ENCODE measurements at places on chromosomes 13 and 19.
A peak's percentile ranks its signal among the peaks of the same experiment; 100 is the strongest.

DNA sequence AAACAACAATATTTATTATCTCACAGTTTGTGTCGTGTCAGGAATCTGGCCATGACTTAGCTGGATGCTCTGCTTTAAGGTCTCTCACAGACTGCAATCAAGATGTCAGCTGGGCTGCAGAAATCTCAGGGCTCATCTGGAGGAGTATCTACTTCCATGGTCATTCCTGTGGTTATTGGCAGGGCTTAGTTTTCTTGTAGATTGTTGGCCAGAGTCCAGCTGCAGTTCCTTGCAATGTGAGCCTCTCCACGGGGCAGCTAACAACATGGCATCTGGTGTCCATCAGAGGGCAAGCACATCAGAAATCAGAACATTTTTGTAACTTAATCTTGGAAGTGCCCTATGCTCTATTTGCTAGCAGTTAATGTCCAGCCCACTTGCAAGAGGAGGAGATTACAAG, 45.7 kb upstream of the TDRD3 start:
- DNase-seq, result peak; percentile 80

DNA sequence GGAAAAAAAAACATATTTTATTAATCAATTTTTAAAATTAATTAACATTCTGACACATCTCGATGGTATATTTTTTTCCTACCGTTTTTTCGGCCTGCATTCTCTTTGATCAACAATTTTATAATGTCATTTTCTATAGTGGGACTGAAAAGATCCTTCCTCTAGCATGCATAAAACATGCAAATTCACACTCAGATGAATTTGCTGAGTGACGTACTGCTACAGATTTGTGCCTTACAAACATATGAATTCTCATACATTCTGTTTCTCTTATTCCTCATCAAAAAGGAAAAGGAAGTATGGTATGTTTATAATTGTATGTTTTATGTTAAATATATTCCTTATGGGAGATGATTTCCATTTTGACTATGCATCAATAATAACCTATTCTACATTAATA, 458.2 kb downstream of the TSHZ3 start:
- no peak for DNase-seq

DNA sequence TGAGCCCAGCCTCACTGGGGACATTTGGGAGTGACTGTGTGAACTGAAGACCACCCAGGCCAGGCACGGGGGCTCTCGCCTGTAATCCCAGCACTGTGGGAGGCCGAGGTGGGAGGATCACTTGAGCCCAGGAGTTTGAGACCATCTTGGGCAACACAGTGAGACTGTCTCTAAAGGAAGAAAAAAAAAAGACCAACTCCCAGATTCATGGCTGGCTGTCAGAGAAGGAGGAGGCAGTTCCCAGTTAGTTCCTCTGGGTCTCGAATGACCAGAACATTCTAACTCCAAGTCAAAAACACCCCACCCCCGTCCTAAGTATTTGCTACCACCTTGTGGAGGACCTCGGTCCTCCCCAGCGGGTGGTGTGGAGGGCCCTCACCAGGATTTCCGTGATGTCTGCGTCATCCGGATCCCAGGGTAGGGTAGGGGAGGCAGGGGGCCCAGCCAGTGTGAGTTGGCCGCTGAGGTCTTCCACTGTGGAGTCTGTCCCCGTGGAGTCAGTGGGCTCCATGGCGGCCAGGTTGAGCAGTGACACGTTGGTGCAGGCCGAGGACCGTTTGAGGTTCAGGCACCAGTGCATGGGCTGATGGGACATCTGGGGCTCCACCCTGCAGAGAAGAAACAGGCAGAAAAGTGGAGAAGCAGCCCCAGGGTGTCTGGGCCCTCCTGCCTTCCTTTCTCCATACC, 1.3 kb downstream of the TSKS start:
- DNase-seq, result peak; percentile 54

- DNase-seq, result peak; percentile 50
These were observed 3.4 kb downstream of the POSTN start for GRCh38 chr13:37595162-37595561.

- no peak for DNase-seq
These were observed 54.4 kb upstream of the RANBP3 start for GRCh38 chr19:6032381-6032780.

DNA sequence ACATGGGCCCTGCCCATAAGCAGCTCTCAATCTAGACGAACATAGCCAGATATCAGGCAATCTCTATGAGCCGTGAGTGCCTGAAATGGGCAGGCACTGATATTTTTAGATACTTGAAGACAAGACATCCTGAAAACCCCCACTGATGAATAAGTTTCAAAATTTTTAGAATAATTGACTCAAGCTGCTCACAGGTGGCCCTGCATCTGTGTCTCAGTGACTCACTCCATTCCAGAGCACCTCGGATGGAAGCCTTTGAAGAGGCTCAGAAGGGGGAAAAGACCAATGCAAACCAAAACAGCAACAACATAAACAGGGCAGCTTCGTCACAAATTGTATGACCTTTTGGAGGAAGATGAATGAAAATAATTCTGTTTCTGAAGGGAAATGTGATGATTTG, 42.8 kb upstream of the SLC46A3 start:
- peak; percentile 44 for DNase-seq

DNA sequence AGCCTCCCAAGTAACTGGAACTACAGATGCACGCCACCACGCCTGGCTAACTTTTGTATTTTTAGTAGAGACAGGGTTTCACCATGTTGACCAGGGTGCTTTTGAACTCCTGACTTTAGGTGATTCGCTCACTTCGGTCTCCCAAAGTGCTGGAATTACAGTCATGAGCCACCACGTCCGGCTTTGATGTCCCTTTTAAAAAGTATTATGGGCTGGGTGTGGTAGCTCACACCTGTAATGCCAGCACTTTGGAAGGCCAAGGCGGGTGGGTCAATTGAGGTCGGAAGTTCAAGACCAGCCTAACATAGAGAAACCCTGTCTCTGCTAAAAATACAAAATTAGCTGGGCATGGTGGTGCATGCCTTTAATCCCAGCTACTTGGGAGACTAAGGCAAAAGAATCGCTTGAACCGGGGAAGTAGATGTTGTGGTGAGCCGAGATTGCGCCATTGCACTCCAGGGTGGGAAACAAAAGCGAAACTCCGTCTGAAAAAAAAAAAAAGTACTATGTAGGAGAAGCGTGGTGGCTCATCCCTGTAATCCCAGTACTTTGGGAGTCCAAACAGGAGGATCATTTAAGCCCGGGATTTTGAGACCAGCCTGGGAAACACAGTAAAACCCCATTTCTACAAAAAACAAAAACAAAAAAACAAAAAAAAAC, 22.8 kb upstream of the ERVV-1 start:
- DNase-seq, result no peak

- no peak for DNase-seq
These were observed 6.5 kb downstream of the FUZ start for GRCh38 chr19:49806620-49806959.

- peak; percentile 86 for DNase-seq
These were observed 48.9 kb upstream of the EPHX3 start for GRCh38 chr19:15280915-15281683.

DNA sequence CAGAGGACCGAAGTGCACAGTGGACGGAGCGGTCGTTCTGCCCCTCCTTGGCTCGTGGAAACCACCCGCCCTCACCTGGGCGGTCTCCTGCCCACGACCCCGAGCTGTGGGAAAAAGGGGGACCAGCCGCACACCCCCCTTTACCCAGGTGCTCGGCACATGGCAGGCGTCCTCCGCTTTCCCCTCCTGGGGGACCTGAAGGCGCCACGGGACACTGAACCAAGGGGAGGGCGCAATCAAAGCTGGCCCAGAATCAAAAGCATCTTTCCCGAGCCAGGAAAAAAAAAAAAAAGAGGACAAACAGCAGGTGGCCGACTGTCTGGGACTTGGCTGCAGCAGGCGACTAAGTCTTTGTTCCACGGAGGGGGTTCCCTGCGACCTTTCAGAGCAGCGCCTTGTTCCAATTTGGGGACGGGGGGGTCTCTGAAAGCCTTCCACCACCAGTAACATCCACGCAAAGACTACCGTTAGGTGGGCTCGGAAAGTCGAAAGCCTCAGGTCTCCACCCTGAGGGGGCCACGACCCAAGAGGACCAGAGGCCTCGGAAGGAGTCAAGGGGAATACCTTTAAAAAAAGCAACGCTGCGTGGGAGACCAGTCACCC, 1.1 kb downstream of the MBD3 start:
- no peak for DNase-seq

DNA sequence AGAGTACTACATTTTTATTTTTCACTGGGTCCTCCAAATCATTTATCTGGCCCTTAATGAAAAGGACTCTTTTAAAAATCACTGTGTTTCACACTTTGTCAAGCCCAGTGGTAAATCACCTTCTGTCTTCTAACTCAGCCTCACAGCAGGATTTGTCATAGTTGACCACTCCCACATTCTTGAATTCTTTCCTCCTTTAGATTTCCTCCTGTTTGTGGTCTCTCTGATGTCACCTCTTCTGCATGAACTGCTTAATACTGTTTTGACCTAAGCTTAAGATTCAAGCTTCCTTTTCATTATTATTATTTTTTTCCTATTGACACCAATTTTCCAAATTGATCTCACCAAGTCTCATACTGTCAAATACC, 899.8 kb upstream of the MIR17HG start:
- peak; percentile 81 for DNase-seq

GRCh38 chr19:20840371-20840770, 64.3 kb downstream of the ZNF66 start:
- no peak for DNase-seq

- DNase-seq, result peak; percentile 55
These were observed 572 bp upstream of the FKBP8 start for GRCh38 chr19:18543814-18544475.

GRCh38 chr13:114144606-114145244, 12.3 kb upstream of the RASA3 start:
- no peak for DNase-seq

- peak; percentile 12 for DNase-seq
These were observed 1597.6 kb upstream of the MIR17HG start for GRCh38 chr13:89749888-89750287.

DNA sequence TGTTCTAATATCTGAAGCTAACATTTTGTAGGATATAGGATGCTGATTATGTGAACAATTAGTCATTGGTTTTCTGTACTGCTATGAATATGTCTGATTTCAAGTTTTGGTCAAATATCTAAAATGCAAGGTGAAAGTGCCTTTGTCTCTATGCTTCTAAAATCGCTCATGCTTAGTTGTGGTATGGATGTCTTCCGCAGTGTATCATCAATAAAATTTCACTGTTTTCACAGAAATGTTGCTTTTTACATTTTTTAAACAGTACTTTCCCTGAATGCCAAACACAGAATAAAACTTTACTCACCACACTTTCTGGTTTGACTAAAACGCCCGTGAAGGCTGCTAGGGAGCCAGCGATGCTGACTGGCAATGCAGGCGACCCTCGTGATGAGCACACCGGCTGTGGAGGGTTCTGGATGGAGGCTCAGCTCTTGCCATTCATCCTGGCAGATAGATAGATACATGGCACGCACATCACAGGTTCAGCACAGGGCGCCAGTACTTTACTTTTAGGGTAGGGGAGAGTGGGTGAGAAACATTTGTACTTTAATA, 40.1 kb downstream of the SLC7A9 start:
- no peak for DNase-seq

DNA sequence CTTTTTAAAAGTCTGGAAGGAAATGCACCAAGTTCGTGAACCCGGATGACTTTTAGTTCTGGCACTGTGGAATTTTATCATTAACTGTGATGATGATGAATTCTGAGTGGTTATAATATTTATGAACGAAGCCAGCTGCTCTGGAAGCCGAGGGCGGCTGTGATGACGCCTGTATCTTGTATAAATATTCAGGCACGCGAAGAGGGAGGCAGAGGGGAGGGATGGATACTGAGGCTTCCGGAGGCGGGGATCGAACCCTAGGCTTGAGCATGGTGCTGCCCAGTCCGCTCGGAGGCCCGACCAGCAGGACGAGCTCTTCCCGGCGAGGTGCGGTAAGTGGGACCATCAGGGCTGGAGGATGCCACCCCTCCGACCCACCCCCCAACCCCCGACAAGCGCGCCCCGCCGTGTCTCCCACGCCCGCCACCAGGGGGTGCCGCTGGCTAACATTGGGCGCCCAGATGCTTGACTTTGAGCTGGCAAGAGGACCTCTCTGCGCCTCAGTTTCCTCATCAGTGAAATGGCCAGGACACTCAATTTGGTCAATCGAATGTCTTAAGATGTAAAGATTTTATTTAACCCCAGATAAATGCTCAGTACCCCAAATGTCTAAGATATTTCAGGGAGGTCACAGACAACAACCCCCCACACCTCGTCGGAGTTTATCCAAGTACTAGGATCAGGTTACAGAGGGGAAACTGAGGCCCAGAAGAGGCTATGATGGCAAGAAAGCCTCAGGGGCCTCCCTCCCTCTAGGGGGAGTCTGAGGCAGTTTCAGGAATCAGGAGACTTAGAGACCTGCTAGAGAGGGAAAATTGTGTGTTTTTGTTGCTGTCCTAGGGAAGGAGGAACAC, 4.5 kb upstream of the RAB3A start:
- no peak for DNase-seq

DNA sequence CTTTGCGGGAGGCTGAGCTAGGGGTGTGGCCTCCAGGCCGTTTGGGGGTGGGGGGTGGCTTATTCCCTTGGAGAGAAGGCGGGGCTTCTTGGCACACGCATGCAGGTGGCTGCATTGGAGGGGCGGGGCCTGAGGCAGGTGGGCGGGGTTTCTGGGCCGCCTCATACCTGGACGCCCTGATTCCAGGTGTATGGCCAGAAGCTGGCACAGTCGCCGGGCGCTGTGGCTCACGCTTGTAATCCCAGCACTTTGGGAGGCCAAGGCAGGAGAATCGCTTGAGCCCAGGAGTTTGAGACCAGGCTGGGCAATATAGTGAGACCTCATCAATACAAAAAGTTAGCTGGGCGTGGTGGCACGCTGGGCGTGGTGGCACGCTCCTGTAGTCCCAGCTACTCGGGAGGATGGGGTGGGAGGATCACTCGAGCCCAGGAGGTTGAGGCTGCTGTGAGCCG, 7.8 kb downstream of the ABCA7 start:
- no peak for DNase-seq

DNA sequence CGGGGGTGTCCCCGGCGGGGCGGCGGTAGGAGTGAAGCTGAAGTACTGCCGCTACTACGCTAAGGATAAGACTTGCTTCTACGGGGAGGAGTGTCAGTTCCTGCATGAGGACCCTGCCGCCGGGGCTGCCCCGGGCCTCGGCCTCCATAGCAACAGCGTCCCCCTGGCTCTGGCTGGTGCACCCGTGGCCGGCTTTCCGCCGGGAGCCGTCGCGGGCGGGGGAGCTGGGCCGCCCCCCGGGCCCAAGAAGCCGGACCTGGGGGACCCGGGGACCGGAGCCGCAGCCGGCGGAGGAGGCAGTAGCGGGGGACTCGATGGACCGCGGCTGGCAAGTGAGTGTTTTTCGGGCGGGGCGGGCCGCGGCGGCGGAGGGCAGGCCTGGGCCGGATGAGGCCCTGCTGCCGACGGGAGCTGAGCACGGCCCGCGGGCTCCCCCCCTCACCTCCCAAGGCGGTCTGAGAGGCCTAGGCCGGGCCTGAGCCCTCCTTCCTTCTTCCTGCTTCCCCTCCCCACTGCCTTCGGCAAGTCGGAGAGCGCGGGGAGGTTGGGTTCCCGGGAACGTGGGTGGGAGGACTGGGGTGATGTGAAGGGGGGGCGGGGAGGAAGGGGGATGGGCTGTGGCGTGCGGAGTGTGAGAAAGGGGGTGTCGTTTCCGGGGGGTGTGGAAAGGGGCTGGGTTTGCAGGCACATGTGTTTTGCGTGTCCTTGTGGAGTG, 568 bp downstream of the PAN3 start:
- peak; percentile 90 for DNase-seq

Data from astrocyte of the spinal cord (primary cell).